Midbrain (tissue), 1 donor: ENCODE measurements at places on chromosomes 4 and X.

DNA sequence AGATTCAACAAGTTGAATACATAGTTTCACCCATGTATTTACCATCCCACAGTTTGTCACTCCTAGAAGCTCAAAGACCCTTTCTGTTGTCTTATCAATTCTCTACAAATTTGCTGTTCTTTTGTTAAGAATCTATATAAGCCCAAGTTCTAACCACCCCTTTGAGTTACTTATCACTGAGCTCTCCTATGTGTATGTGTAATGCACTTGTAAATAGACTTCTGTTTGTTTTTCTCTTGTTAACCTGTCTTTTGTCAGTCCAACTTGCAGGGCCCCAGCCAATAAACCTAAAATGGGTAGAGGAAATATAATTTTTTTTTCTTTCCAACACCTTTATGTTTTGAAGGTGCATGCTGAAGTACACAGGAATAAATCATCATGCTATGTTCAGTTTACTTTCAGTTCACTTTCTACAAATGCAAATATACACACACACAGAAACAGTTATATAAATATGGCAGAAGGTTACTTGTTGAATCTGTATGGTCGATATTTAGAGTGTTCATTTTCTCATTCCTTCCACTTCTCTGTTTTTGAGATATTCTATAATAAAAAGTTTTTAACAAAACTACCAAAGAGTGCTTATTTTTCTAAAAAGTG, 22.3 kb upstream of the CLOCK start:
- no peak for DNase-seq

DNA sequence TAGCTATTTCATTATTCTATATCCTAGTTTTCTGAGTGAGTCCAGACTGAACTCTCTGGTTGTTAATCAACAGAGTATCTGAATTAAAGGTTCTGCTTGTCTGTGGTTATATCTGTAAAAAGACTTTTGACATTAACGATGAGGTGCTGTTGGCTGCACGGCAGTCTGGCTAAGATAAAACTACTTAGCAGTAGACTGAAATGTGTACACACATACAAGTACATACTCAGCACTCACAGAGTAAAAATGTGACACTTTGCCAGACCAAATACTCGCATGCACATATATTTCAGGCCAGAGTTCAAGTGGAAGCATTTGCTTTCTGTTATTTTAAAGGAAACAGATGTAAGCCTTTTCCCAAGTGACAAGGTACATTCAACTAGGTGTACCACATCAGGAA, 80.5 kb downstream of the PRDM5 start:
- DNase-seq: no peak

DNA sequence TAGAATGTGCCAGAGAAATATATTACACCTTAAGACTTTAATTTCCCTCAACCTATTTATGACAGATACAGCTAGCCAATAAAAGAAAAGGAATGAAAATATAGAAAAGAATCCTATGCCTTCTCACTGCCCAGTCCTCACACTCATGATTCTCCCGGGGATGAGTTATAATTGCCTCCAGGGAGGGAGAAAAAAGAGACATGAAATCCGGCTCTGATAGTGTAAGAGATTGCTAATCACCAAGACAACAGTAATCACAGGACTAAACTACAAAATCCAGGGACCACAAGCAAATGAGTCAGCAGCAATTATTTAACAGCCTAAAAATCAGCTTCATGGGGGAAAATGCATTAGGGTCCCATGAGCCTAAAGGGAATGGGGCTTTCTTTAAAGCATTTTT, 95.9 kb upstream of the DUSP21 start:
- DNase-seq: no peak

GRCh38 chr4:122700178-122700725, 32.3 kb upstream of the BBS12 start:
- DNase-seq: no peak

DNA sequence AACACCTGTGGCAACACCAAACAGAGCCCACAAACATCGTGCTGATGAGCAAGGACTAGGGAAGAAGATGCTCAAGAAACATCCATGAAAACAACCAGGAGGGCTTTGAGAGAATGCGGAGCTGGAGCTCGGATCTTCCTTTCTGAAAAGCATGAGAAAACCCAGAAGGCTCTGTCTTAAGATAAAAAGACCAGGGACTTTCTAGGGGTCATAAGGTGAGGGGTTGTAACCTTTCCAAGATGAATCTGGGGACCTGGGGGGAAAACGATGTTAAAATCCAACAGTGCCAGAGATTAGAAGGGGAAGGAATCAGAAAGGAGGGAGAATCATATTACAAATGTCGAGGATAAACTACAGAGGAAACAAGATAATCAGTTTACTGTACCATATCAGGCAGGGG, 10.1 kb downstream of the GK2 start:
- no peak for DNase-seq

- DNase-seq: no peak
Measured at GRCh38 chrX:153921511-153922446, 4.3 kb downstream of the ARHGAP4 start.

DNA sequence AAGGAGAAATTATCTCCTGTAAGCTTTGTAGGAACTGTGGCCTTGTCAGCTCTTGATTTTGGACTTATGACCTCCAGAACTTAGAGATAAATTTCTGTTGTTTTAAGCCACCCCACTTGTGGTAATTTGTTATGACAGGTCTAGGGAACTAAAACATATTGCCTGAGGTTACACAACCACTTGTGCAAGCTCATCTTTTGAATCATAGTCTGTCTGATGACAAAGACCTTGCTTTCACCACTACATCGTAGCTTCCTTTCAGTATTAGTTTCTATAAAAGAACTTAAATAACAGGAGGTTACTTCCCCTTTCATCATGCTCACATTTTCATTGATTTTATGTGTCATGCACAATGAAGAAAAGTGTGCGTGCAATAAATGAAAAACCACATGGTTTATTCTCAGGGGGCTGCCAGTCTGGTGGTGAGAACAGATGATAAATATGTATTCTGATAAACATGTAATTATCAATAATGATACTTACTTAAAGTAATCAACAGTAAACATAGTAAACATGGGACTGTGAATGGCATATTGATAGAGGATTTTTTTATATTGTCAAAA, 690.0 kb upstream of the HS3ST1 start:
- DNase-seq: no peak

DNA sequence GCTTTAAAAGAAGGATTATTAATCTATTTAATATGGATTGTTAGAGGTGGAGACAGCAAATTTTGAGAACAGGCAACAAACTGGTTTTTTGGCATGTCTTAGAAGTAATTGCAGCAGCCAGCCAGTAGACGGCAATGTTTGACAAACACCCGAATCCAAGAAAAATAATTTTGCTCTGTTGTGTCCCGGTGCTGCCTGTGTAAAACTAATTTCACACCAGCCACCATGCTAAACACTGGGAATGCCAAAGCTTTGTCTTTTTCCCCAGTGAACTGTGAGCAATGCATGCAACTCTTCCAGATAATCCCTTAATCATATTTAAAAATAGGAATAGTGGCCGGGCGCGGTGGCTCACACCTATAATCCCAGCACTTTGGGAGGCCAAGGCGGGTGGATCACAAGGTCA, 25.9 kb downstream of the SMIM31 start:
- DNase-seq: peak; percentile 56

- DNase-seq: no peak
Measured at GRCh38 chrX:73490661-73491060, 43.8 kb downstream of the CDX4 start.

GRCh38 chrX:39133971-39134370, 332.7 kb downstream of the MID1IP1 start:
- DNase-seq: no peak

DNA sequence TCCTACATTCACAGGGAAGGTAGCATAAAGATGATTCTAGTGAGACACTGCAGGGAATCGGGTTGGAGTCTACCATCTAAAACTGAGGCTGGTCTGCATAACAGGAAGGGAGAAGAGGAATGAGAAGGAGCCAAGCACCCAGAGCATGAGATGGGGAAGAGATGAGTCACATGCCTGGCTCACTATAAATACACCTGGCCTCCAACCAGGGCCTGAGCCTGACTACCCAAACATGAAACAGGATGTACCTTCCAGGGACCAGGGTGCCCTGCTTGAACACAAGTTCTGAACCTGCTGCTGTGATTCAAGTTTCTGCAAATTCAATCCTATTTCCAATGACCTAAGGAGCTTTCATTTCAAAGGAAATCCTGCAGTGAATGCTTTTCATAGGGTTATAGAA, 24.9 kb downstream of the CD99L2 start:
- no peak for DNase-seq

GRCh38 chrX:111124418-111124817, 28.4 kb downstream of the PAK3 start:
- no peak for DNase-seq

DNA sequence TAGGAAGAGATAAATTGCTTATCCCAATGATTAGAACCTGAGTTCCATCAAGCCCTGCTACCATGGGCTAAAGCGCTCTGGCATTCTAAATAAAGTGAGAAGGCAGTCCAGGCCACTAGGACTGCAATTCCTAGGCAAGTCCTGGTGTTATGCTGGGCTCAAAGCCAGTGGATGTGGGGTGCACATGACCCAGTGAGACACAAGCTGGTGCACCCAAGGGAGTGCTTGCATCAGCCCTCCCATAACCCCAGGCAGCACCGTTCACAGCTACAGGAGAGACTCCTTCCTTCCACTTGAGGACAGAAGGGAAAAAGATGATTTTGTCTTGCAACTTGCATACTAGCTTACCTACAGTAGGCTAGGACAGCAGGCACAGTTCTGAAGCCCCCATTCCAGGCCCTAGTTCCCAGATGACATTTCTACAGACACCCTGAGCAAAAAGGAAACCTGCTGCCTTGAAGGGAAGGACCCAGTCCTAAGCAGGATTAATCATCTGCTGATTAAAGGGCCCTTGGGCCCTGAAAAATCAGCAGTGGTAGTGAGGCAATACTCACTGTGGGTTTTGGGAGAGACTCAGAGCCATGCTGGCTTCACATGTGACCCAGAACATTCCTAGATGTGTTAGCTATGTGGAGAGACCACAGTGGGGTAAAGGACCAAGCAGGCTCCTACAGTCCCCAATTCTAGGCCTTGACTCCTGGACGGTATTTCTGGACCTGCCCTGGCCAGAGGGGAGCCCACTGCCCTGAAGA, 77.8 kb downstream of the KLHL13 start:
- DNase-seq: no peak

DNA sequence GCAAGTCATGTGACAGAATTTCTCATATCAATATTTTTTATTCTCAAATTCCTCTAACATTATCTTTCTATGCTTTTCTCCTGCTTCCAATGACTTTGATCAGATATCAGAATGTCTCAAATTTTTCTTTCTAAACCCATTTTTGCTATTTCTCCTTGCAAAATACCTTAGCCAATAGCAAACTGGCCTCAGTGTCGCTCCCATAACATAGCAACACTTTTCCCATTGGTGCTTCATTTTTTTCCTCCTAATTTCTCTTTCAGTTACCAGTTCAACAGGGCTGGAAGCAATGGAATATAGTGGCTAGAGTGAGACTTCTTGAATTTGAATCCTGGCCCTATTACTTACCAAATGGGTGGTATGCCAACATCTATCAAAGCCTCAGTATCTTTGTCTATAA, 1091.6 kb downstream of the C4orf33 start:
- DNase-seq: no peak

GRCh38 chr4:4323705-4324534, 33.9 kb downstream of the ZBTB49 start:
- no peak for DNase-seq

DNA sequence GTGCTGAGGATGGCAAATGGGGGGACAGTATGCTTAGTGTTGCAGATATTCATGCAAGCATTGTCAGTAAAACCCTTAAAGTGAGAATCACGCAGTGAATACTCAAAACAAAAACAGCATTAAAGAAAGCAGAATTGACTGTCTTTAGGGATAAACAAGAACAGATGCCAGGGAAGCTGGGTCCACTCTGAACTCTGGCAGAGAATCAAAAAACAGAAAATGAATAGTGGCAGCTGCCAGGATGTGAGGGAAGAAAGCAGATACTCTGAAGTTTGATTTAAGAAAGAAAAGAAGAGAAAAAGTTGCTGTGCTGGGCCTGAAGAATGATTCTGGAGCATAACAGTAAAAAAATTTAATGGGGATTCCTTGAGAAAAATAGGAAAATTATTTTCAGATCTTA, 131.5 kb downstream of the GABRA2 start:
- DNase-seq: peak; percentile 64

DNA sequence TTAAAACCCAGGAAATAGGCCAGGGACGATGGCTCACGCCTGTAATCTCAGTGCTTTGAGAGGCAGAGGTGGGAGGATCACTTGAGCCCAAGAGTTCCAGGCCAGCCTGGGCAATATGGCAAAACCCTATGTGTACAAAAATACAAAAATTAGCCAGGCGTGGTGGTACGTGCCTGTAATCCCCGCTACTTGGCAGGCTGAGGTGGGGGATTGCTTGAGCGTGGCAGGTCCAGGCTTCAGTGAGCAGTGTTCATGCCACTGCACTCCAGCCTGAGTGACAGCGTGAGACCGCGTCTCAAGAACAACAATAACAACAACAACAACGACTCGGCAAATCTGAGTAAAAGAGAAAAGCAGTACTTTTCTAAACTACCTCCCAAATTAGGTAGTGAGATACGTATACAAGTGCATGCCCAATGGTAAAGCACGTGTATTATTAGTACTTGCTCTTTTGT, 13.0 kb upstream of the NDUFC1 start:
- no peak for DNase-seq

DNA sequence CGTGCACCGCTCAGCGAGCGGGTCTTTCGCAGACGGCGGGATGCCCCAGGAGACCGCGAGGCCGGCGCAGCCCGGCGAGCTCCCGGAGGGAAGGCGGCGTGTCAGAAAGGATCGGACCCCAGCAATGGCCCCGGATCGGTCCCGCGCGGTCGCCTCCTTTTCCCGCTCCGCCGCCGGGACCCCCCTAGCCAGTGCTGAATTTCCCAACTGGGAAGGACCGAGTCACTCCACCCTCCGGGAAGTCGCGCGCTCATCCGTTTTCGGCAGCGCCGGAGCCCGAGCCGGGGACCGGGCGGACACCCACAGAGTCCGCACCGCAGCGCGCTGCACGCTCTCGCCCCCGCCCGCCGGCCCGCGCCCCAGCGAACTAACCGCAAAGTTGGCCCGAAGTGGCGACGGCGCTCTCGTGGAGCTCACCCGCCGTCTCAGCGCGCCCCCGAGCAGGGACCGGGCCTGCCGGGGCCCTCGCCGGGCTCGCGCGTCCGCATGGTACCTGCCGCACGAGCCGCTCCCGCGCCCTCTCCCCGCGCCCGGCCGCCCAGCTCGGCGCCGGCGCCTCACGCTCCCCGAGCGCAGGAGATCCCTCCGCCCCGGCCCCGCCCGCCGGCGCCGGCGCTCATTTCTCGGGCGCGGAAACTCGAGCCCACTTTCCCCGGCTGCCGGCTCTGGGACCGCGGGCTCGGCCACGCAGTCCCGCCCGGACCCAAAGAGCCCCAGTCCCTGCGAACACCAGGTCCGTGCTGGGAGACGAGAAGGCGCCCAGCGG, at the start of gene FAT1:
FAT1 (minus strand) TSS at position 565 of the 766 bp plus-strand sequence. CDS start 14,029 bp downstream, outside the sequence.
- DNase-seq: peak; percentile 81

- no peak for DNase-seq
Measured at GRCh38 chr4:156665780-156666366, 305.7 kb downstream of the PDGFC start.

DNA sequence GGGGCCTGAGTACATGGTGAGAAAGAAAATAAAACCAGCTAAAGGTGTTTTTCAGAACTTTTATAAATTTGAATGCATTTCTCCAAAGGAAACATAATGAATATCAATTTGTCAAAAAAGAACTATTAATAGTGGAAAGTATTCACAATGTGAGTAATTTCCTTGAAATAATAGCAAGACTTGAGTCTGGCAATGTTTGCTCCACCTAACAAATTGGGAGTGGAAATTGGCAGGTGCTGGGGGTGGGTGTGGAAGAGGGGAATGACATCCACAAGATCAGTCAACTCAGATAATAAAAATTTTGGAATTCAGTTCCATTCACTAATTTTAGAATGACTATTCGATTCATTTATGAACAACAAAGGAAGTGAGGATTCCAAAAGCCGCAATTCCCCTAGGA, 884.8 kb upstream of the SLIT2 start:
- no peak for DNase-seq
